ENCODE measurements at places on chromosomes 2 and 18.

GRCh38 chr18:55323051-55323994, 264.7 kb downstream of the TCF4 start:
- no peak for DNase-seq

GRCh38 chr2:144607891-144608521, 88.1 kb upstream of the ZEB2 start:
- DNase-seq: no peak

- DNase-seq: no peak
These were observed 673.0 kb downstream of the ARHGAP15 start for GRCh38 chr2:143802242-143802641.

DNA sequence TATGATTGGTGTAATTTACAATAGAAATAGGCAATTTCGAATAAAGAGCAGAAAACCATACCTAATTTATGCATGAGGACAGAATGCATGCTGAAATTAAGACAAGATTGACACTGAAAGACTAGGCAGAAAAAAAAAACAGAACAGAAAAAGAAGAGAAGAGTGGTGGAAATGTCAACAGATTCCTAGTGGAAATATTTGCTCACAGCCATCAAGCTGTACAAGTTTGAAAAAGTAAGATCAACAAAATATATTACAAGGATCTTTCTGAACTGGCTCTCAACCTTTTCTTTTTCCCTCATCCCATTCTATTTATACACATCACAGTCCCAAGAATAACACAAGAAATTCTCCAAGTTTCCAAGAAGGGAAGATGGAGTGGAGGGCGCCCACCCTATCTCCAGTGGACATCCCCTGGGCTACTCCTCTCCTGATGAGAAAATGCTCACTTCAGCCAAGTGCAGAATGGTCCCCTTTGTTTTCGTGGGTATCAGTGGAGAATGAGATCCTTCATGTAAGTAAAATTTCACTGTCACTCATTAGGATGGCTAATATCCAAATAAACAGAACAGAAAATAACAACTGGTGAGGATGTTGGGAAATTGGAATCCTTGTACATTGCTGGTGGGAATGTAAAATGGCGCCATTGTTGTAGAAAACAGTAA, 51.0 kb upstream of the ZNF532 start:
- DNase-seq: no peak

- DNase-seq: peak; percentile 73
These were observed 1.1 kb downstream of the ATAD2B start for GRCh38 chr2:23925702-23926289.

- DNase-seq: peak; percentile 21
These were observed 235.6 kb downstream of the BCL11A start for GRCh38 chr2:60317844-60318243.

DNA sequence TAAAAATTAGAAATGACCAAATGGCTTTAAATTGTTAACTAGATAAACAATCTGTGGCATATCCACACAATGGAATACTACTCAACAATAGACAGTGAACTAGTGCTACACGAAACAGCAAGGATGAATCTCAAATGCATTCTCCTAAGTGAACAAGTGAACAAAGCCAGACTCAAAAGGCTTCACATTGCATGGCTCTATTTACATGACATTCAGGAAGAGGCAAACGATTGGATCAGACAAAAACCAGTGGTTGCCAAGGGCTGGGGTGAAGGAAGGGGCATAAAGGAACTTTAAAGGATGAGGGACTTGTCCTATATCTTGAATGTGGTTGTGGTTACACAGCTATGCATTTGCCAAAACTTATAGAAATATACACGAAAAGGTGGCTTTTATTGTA, 184.3 kb downstream of the RPIA start:
- no peak for DNase-seq

GRCh38 chr2:45945302-45945717, 293.8 kb downstream of the PRKCE start:
- DNase-seq: peak; percentile 46

- no peak for DNase-seq
These were observed 16.0 kb downstream of the SH3BP4 start for GRCh38 chr2:234967870-234968208.
